ENCODE measurements at places on chromosomes 3 and 15.

DNA sequence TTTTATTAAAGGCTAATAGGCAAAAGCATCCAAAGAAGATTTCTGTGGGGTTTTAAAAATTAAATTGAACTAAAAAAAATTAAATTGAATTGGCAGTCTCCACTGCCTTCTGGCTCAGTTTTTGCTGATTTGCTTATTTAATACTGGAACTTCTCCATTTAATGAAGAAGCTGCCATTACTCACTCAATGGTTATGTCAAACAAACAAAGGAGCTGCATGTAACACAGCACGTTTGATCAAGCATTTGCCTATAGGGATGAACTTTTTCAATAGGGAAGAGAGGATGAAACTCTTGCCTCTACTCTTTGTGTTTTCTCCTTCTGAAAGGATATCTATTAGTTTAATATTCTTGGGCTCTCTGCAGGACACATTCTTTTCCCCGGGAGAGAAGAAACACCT lies 4.8 kb upstream of the HCLS1 start:
- DNase-seq, result no peak

DNA sequence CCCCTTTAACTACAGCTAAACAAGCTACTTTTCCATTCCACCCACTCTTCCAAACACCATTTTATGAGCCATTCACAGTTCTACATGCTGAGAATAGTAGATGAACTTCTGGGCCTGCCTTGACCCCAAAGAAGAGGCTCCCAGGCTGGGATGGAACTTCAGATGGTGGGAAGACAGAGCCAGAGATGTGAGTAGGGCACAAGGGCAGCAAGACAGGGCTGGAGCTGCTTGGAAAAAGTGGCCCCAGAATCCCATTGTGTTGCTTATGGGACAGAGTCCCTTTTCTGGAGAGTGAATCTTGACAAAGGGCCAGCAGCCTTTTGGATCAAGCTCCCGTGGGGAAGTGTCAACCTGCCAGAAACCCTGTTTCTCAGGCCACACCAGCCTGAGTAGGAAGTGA lies 516.5 kb upstream of the PPP2R3A start:
- no peak for DNase-seq

DNA sequence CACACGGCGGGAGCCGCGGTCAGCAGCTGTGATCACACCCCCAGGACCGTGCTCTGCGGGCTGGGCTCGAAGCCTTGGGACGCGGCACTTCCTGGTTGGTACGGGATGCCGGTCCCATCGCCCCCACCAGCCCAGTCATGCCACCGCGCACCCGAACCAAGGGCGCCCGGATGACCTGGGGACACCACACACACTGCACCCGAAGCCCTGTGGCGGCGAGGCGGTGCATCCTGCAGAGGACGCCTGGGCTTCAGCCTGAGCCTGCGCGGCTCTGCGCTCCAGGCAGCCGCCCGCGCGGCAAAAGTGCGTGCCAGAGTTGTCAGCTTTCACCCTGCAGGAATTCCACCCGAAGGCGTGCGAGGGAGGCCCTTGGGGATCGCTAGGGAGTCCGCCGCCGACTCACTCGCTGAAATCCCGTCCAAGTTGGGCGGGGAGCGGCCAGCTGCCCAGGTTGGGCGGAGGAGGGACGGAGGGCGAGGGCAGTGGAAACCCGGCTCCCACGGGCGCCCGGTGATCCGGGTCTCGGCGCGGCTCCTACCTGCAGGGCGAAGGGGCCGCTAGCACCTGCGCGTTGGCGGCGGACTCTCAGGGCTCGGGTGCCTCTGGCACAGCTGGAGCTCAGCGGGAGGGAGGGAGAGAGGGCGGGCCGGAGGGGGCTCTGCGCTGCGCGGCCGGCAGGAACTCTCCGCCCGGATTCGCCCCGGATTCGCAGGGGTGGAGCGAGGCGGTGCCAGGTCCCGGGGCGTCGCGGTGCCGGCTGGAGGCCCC lies at the start of gene PLD1:
TSS of gene PLD1 (minus strand) at position 623 of the 768 bp plus-strand sequence. CDS start 72,432 bp downstream, outside the sequence.
- peak; percentile 90 for DNase-seq

GRCh38 chr15:87619161-87619960 lies 637.2 kb downstream of the NTRK3 start:
- peak; percentile 63 for DNase-seq

DNA sequence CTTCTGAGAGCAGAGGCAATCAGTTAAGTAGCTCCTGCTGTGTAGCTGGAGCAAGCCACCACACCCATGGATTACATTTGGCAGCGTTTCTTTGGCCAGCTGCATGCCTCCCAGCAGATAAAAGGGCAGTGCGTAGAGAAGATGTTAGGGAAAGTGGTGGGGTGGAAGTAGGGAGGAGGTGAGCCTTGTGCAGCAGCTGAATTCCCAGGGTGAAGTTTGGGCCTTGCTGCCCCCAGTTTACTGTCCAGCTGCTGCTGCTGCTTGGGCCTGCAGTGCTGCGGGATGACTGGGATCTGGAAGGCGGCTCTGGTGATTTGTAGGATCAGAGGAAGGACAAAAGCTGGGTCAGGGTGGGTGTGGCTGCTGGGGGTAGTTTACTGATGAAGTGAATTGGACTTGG lies 318.7 kb upstream of the C2CD4B start:
- DNase-seq, result no peak

GRCh38 chr3:133884054-133884886 lies 11.4 kb downstream of the RAB6B start:
- no peak for DNase-seq

GRCh38 chr3:34001022-34001421 lies 202.6 kb downstream of the PDCD6IP start:
- no peak for DNase-seq

DNA sequence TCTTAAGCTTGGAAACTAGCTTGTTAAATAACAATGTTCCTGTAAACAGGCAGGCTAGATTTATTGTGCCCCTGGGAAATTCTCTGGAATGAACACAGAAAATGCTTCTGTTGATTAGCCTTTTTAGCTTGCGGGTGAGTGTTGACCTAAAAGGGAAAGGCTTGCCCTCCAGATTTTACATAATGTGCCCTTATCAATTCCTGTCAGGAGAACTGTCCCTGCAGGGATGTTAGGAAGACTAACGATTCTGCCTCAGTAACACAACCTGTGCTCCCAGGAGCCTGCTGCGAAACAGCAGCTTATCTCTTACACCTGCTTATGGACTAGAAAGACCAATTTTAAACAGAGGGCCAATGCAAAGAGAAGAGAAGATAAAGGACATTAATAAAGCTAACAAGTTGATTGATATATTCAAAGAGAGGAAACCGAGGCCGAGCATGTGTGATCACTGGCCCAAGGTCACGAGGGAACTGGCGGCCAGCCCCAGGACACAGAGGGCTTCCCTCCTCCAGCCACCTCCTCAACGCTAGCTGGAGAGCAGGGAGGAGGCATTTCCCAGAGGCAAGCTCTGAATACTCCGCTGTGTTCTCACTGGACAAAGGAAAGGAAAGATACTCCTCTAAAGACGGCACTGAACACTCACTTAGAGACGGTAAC lies 48.4 kb upstream of the TJP1 start:
- no peak for DNase-seq

DNA sequence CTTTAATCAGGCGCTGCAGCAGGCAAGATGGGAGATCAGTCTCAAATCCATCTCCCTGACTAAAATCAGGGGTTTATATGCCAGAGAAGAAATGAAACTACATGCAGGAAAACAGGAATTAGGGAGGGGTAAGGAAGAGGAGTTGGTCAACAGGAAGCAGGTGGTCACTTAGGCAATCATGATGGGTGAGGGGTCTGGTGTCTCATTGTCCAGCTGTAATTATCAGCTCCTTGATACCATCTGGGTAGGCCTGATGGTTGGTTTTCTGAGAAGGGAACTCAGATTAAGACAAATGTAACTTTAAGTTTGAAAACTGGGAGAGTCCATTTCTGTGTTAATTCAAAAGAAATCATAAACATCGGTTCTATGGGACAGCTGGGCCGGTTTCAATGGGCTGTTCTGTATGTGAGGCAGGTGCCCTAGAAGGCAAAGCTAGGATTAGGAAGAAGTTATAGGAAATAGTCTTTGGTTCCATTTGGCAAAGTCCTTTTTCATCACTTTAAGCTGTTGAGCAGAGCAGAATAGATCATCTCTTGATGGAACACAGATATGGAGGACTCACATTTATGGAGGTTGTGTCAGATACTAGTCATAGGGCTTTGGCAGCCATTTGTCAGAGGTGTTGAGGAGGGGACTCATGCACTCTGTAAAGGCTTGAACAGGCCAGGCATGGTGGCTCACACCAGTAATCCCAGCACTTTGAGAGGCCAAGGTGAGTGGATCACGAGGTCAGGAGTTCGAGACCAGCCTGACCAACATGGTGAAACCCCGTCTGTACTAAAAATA lies 149.4 kb downstream of the VGLL4 start:
- DNase-seq, result no peak

DNA sequence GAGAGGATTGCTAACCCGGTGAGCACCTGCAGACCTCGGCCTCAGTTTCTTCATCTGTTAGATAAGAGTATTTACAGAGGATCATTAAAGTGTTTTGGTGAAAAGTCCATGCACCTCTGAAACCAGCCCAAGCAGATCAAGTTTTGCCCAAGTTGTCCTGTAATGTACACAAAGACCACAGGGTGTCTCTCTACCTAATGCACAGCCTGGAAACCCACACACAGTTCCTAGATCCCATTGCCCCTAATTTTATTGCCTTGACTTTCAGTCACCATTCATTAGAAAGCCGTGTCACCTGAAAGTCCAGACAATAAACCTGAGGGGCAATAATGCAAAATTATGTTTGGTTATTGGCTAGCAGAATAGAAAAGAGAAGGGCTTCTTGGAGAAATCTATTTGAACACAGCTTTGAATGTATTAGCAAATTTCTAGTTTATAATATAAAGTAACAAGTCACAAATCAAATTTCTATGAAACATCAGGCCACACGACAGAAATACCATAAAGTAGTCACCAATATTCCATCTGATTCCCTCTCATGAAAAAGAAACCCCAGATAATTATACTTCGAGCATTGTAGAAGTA lies 161.3 kb upstream of the SLC2A2 start:
- no peak for DNase-seq

DNA sequence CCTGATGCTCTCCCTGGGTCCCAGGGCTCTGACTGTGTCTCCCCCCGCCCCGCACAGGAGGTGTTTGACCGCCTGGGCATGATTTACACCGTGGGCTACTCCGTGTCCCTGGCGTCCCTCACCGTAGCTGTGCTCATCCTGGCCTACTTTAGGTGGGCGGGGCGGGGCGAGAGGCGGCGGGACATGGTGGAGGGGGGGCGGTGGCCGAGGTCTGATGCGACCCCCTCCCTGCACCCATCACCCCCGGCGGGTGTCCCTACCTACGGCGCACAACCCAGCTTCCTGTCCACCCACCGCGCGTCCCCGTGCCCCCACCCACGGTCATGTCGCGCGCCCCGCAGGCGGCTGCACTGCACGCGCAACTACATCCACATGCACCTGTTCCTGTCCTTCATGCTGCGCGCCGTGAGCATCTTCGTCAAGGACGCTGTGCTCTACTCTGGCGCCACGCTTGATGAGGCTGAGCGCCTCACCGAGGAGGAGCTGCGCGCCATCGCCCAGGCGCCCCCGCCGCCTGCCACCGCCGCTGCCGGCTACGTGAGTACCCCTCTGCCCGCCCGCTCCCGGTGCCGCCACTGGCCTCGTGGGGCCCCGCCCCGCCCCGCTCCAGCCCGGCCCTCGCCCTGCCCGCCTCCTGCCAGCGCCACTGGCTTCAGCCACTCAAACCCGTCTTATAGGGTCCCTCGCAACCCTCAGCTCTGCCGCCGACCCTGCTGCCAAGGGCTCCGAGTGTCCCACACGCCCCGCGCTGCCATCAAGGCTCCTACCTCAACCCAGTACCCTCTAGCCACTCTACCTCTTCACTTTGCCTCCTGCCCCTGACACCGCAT lies 21.0 kb downstream of the PTH1R start:
- DNase-seq, result no peak

GRCh38 chr3:114320246-114320645 lies 26.4 kb downstream of the TIGIT start:
- DNase-seq, result no peak

GRCh38 chr3:191244242-191244867 lies 45.3 kb downstream of the OSTN start:
- no peak for DNase-seq

- DNase-seq, result no peak
Observed at GRCh38 chr3:47611576-47611975, 32.9 kb upstream of the CSPG5 start.

DNA sequence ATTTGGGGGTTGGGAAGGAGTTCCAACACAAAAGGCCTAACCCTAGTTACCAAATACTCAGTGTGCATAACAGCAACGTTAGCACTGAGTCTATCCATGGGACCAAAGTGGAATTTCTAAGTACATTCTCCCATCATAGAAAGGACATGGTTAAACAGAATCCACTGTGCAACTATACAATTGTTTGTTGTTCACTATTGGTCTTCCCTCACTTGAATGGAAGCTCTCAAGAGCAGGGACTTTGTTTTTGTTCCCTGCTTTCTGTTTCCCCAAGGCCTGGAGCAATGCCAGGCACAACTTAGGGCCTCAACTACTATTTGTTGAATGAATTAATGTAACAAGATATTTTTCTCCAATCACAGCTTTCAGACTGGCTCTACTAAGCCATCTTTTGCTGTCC lies 25.6 kb downstream of the COL8A1 start:
- no peak for DNase-seq

- no peak for DNase-seq
Observed at GRCh38 chr3:48594417-48595049, 596 bp downstream of the COL7A1 start.

DNA sequence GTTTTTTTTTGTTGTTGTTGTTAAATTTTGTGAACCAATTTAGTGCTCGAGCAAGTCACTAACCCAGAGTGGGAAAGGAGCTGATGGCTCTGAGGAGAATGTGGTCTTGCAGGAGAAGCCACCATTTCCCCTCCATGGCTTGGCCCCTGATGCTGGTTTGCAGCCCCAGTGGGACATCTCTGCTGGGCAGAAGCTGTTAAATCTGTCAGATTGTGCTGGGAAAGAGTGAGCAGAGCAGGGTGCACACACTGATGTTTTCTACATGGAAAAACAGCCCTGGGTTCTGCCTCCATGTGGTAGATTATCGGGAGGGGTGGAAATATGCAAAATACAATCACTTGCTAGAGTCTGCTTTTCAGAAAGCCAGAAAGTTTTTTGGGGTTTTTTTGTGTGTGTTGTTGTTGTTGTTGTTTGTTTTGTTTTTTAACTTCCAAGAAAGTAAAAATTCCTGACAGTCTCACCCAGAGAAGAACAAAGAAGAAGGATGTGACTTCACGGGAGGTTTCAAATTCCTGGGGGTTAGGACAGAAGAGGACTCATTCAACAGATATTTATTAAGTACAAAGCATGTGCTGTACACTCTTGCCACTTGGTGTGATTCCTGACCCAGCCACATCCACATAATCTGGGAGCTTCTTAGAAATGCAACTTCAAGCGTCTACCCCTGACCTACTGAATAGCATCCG lies 133.7 kb downstream of the FOXB1 start:
- DNase-seq, result peak; percentile 22
